ENCODE measurements at places on chromosomes 3 and 15.

GRCh38 chr3:115975796-115976195, 352.5 kb downstream of the GAP43 start:
- DNase-seq = no peak

DNA sequence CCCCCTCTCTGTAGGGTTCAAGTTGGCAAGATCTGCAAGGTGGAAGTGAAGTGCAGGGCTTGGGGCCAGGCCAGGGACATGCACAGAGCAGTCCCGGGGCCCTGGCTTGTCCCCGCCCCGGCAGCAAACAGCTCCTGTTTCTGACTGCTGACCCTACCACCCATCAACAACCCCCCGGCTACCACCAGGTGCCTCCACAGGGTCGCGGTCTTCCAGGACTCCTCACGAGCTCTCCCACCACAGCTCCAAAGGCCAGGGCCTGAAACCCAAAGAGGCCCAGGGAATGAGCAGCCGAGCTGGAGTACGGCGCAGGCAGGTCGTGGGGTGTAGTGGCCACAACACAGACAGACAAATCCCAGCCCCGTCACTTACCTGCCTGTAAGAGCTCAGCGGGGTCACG, 121.3 kb upstream of the SMAD3 start:
- no peak for DNase-seq

- DNase-seq = no peak
Observed at GRCh38 chr3:194135516-194135805, 487 bp upstream of the HES1 start.

- DNase-seq = no peak
Observed at GRCh38 chr3:59644479-59645402, 594.9 kb upstream of the CFAP20DC start.

GRCh38 chr3:94862703-94863102, 799.8 kb downstream of the NSUN3 start:
- DNase-seq = peak; percentile 2

DNA sequence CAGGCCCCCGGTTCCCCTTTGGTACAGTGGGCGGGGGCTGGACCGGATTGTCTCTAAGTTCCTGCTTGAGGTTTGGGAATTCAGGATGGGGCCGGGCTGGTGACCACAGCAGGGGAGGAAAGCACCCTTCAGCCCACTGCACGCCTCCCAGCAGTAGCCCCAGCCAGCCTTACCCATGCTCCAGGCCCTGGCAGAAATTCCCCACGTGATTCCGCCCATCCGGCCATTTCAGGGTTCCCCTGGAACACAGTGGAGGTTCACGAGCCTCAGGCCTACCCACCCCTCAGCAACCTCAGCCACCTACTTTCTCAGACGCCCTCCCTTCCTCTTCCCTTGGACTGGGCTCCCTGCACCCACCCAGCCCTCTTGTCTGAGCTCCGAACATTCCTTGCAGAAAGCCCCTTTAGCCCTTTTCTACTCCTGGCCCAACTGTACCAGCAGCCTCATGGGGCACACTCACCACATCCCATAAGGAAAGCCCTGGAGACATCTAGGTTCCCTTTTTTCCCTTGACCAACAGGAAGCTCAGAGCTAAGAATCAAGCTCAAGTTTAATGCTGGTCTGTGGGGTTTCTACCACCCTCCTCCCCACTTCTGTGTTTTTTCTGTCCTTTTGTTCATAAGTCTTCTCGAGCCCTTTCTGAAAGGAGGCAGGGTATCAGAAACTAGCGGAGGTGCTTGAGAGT, 11.5 kb downstream of the ALS2CL start:
- peak; percentile 79 for DNase-seq

DNA sequence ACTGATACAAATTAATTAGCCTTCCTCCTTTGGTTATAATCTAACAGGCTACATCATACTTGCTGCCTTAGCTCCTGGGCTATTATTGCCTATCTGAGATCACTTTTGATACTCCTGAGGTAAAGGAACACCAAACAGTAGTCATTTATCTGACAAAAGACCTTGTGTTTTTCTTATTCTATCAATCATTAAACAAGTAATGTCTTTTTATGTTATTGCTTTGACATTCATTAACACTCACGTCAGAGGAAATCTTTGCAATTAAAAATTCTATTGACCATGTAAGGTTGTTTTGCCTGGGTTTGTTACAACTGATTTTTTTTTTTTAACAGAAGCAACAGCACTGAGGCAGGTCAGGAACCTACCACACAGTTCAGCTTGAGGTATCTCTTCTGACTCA, 366.3 kb downstream of the MECOM start:
- DNase-seq = no peak

GRCh38 chr3:15007681-15008141, 57.4 kb downstream of the MRPS25 start:
- DNase-seq = no peak

- DNase-seq = peak; percentile 70
Observed at GRCh38 chr3:17945018-17945798, 202.8 kb upstream of the TBC1D5 start.

GRCh38 chr15:60627298-60627943, 148.5 kb upstream of the ICE2 start:
- no peak for DNase-seq

- DNase-seq = no peak
Observed at GRCh38 chr15:95814908-95815307, 515.6 kb upstream of the NR2F2 start.

DNA sequence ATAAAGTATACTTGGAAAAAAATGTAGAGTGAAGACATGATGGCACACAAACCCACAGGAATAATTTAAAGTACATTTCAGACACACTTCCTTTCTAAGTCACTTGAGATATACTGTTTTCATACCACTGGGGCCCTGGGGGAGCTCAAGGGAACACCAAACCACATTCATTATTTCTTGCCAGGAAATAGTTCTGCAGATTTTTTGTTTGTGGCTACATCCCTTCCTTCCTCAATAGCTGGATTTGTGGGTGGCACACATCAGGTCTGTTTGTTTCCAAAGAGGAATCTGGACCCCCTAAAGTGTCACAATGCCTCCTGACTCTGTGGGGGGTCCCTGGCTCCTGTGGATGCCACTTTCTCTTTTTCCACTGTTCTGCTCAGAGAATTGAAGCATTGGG, 153.5 kb upstream of the COL8A1 start:
- DNase-seq = no peak

GRCh38 chr3:49636883-49637609, 37.1 kb upstream of the APEH start:
- no peak for DNase-seq

GRCh38 chr15:40563426-40563825, 1.4 kb downstream of the CCDC32 start:
- DNase-seq = no peak

- DNase-seq = no peak
Observed at GRCh38 chr15:56653787-56654186, 79.5 kb downstream of the ZNF280D start.

DNA sequence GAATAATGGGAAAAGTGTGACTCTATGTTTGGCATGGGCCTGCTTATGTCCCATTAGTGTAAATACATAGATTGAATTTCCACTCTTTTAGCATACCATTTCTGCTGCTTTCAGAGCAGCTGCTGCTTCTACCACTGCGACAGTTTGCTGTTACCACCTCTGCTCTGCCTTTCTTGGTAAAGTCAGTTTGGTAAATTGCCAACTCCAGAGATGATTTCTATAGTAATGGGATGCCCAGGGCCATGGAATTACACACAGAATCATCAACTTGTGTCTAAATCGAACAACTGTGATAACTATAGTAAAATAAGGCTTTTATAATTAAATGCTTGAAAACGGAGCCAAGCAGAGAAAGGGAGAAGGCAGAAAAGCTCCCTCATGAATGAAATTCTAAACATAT, 168.4 kb upstream of the VEPH1 start:
- no peak for DNase-seq

DNA sequence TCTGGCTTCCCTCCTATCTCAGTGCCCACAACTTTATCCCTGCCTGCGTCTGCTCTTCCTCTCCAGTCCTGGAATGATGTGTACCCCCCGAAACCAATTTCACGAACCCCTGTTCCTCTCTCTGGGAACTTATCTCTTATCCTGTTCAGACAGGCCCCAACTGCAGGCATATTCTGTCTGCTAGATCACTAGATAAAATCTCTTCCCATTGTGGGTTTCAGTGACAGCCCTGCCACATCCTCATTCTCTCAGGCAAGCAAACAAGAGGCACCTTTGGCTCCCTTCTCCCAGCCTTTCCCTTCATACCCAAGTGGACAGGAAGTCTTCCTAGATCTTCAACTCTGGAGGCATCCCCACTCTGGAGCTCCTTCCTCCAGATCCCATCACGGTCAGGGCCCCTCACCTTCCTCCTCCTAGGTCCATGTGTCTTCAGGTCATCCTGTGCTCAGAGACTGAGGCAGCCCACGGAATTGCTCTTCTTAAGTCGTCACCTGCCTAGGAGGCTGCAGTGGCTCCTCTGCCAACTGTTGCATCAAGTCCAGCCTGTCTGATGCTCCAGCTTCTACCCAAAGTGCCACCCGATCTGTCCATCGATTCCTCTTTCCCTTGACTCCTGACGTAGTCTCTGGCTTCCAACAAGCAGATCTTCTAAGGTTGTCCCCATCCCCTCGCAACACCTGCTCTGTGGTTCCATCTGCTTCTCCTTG, 190.8 kb downstream of the SLCO3A1 start:
- no peak for DNase-seq

- no peak for DNase-seq
Observed at GRCh38 chr15:37793851-37794250, 140.6 kb upstream of the TMCO5A start.

DNA sequence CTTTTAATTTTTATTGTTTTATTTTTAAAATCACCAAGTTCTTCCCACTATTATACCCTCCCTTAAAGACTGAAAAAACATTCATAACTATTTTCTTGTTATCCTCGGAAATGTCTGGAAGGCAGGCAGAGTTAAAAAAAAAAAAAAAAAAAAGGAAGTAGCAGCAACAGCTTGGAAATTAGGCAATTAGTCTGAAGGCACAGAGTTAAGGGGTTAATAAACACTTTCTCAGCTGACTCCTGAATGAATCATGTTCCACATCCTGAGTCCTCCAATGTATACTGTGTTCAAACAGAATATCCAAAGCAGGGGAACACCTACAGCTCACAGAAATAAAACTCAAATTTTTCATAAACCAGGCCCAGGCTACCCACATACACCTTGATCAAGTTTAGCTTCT, 5.8 kb downstream of the HEXA start:
- peak; percentile 47 for DNase-seq

GRCh38 chr15:73700041-73700842, 16.1 kb downstream of the CD276 start:
- peak; percentile 91 for DNase-seq

- DNase-seq = no peak
Observed at GRCh38 chr3:22012471-22012870, 261.5 kb upstream of the ZNF385D start.

DNA sequence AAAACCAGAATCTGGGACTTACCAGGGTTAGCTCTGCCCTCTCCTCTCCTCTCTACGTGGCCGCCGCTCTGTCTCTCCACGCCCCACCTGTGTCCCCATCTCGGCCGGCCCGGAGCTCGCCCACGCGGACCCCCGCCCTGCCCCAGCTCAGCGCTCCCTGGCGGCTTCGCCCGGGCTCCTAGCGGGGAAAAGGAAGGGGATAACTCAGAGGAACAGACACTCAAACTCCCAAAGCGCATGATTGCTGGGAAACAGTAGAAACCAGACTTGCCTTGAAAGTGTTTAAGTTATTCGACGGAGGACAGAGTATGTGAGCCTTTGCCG, 5.4 kb downstream of the ISL2 start:
- no peak for DNase-seq

DNA sequence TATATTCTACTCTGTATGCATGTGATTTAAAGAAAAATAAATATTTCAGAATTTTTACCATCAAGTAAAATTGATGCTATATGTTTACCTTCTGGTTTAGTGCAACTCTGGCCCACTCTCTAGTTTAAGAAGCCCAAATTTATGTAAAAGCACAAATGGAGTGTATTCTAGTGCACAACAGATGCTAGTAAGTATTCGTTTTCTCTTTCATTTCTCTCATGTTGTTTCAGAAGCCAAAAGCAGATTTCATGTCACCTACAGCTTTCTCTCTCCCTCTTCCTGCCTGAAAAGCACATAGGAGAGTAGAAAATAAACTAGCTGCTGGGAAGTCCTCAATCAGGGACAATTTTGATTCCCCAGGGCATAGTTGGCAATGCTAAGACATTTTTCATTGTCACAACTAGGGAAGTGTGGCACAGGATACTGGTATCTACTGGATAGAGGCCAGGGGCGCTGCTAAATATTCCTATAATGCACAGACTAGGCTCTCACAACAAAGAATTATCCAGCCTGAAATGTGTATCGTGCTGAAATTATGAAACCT, 147.4 kb upstream of the ARHGEF26 start:
- no peak for DNase-seq

- DNase-seq = no peak
Observed at GRCh38 chr3:64056606-64057180, 33.4 kb upstream of the PSMD6 start.

GRCh38 chr3:160124224-160124623, 101.0 kb upstream of the C3orf80 start:
- DNase-seq = no peak

DNA sequence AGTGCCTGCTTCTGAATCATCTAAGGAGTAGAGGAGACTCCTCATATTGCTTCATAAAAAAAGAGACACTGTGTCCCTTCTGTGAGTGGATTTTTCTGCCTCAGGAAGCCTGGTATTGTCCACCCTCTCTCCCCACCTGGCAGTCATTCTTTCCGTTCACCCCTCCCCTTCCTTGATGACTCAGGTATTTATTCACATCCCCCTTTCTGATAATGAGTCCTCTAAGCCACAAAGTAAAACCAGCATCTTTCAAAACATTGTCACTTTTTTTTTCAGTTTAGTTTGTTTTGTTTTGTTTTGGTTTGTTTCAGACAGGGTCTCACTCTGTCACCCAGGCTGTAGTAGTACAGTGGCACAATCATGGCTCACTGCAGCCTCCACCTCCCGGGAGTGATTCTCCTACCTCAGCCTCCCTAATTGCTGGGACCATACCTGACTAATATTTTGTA, 65.2 kb upstream of the UBE2E1 start:
- DNase-seq = no peak

DNA sequence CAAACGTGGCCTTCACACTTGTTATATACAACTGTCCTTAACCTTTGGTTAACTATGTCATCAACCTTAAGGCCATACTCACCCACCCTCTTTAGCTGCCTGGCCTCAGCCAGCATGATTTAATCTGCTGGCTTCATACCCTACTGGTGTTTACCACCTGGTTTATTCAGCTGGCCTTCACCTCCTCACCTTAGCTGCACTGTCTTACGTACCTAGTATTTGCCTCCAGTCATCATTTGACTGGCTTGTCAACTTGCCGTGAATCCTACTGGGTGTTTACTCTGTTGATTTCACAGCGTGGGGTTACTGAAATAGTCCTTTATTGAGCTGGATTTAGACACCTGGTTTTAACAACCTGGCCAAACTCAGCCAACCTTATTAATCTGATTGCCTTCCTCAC, 102.8 kb downstream of the IL12A start:
- no peak for DNase-seq
